ENCODE measurements at places on chromosomes 1 and 21.
A peak's percentile ranks its signal among the peaks of the same experiment; 100 is the strongest.

DNA sequence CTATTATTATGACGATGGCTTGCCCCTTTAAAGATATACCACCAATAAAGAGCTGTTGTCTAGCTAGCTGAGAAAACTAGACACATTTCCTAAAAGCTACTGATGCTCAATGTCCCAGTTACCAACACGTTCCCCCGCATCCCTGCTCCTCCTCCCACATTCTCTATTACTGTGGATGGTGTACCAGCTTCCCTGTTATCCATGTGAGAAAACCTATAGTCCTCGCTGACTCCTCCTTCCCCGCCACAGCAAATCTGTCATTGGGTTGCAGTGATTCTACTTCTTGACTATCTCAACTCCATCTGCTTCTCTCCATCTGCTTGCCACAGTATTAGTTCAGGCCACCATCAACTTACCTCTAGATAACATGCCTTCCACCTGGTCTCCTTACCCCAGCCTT, 337.5 kb downstream of the KCNH1 start:
- DNase-seq: no peak

- DNase-seq: peak; percentile 76
Observed at GRCh38 chr1:32716312-32717148, 14.0 kb upstream of the SYNC start.

DNA sequence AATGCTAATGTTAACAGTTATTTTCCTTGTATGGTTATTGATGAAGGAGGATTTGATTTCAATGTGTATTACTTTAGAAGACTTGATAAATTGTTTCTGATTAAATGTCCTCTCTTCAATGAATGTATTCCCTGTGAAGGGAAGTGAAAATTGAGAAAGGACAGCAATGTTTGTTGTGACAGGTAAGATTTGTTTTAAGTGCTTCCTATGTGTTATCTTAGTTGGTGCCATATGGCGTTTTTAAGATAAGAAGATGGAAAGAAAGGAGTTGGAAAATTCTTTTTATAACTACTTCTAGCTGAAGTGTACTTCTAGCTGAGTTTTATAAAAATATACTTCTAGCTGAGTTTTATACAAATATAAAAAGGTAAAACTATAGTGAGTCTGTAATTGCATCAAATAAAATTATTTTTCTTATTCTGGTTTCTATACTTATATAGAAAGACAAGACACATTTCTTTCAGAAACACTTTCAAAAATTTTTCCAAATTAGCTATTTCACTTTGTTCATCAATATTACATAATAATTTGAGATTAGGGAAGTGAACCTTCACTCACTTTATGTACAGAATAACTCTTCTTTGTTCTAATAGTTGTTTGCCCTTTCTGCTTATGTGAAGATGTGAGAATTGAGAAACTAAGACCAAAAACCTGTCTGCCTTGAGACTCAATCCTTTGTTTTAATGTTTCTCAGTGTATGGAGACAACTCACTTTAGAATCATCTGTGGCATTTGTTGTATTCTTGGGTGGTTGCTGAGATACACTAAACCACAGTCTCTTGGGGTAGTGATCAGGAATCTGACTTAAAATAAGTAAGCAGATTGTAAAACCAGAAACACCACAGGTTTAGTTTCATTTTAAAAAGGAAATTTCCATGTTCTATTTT, 382.9 kb upstream of the B3GALT2 start:
- no peak for DNase-seq

DNA sequence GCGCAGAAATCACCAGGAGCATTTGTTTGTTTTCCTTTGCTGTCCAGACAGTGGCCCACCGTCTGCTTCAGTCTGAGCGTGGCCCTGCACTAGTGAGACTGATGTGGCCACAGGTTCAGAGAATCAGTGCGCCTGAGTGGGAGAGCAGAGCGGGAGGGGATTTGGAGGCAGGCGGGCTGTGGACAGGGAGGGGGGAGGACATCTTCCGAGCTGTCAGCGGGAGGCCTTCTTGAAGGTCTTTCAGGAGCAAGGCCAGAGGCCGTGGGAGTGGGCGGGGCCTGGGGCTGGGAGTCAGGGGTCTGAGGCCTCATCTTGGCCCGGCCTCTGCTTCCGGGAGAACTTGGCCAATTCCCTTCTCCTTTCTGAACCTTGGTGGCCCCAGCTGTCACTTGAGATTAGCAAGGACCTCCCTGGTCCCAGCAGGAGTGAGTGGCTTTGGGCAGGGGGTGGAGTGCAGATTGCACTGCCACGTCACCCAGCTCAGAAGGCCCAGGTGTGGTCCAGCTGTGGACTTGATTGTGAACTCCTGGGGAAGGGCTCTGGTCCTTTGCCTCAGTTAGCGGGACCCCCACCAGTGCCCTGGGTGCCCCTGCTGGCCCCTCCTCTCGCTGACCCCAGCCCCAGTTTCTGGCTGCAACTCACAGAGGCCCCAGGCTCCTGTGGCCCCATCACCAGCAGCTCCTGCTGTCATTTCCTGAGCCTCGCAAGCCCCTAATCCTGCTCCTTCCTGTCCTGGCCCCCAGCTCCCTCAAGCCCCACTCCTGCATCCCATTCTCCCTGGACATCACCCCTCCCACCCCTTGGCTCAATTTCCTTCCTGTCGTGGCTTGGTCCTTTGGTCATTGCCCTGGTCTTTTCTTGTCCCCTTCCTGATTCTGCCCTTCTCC, 8.4 kb downstream of the TNFRSF1B start:
- DNase-seq: no peak

DNA sequence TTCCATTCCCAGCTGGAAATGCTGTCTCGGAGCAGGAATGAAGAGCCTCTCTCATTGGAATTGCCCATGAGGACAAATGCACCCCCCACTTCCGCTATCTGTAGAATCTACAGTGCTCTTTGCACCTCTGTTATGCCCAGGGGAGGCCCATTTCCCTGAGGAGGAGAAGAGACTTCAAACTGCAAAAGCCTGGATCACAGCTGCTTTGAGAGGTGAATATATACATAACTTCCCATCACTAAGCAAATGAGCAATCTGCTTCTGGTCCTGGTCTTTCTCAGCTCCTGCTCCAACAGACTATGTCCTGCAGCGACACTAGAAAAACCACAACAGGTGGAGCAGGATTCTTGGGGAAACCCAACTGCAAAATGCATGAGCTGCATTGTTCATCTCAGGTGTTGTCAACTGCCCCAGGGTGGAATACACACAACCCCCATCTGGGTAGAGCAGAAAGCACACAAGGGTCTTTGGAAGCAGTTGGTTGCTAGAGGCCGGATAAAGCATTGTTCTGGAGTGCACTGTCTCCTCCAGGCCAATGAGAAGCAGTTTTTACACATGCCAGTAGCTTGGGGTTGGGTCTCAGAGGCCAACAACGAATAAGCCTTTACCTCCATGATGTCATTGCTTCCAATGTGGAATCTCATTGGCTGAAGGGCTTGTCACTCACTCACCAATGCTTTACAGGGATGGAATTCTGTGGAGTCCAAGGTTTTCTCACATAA, 67.7 kb upstream of the RAB4A start:
- no peak for DNase-seq

DNA sequence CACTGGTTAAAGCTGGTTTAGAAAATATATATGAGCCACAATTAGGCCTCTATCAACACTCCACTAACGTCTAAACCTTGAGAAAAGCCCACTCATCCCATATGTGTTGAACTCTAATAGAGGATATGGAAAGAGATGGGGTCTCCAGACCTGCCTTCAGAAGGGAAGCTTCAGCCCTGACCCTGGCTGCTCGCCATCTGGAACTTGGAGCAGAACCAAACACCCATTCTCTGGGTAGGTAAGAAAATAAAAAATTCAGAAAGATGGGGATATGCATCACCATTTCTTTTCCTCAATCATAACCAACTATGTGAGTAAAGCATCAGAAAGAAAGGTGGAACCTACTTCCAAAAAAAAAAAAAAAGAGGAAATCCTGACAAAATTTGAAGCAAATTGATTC, 666.2 kb downstream of the PTPRC start:
- DNase-seq: no peak

GRCh38 chr1:98001764-98002163, 80.9 kb upstream of the DPYD start:
- no peak for DNase-seq

DNA sequence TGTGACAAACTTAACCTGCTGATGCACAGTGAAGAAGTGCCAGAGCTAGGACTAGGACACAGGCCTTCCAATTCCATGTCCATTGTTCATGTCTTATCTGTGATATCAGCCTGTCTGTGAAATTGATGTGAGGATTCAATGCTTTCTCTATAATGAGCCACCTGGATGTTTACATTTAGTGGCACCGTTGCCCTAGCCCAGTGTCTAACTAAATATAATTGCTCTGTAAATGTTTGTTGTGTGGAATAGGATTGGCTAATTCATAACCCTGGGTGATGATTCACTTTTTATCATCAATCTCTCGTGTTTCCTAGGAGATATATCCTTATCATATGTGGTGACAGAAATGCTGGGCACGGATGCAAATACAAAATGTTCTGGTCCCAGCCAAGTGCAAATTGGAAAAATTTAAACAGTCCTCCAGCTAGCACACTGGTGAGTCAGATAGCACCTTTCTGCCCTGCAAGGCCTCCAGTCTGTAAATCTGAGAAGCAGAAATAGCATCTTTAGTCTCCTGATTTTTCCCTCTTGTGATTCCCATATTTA, 46.9 kb upstream of the GNG12 start:
- DNase-seq: no peak

DNA sequence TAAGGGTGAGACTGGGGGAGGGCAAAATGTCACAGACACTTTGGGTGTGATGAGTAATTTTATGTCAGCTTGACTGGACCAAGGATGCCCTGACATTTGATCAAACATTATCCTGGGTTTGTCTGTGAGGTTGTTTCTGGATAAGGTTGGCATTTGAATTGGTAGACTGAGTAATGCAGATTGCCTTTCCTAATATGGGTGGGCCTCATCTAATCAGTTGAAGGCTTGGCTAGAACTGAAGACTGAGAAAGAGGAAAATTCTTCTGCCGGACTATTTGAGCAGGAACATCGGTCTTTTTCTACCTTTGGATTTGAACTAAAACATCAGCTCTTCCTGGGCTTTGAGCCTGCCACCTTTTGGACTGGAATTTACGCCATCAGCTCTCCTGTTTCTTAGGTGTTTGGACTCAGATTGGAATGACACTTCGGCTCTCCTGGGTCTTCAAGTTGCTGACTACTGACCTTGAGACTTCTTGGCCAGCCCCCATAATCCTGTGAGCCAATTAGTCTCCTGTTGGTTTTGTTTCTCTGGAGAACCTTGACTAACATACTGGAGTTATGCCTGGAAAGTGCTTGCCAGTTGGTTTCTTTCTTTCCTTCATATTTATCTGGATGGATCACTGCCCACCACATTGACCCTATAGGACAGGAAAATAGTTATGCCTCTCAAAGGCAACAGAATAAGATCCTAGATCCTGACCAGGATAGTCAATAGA, 44.9 kb upstream of the HLX start:
- no peak for DNase-seq
